Fibroblast of skin of left biceps (primary cell): ENCODE measurements at places on chromosomes 13 and 19.

DNA sequence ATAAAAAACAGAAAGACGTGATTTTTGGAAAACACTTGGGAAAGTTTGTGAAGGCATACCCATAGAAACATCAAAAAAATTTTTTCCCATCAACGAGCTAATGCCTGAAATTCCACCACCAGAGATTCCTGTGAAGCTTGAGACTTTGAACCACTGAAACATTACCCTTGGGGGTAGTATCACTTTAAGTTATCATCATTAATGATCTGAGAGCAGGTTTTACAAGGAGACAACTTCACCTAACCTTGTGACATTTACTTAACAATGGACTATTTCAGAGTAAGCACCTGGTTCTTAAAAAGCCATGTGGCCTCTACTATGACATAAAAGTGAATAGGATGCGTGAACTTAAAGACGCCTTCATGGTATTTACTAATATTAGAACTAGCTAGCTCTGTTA, 51.9 kb downstream of the DOCK9 start:
- DNase-seq: no peak

DNA sequence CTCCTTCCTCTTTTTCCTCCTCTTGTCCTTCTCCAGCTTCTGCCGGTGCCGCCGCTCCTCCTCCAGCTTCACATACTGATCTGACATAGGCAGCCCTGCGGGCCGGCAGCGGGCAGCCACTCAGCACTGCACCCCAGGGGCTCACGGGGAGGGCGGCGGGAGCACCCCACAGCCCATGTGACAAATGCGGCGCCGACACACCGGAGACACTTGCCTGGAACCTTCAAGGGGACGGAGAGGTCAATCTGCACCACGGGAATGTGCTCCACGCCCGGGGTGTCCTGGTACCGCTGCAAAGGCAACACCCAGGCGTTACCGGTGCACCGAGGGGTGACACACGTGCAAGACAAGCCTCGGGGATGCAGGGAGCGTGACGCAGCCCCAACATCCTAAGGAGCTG, 18.6 kb downstream of the IZUMO4 start:
- no peak for DNase-seq

DNA sequence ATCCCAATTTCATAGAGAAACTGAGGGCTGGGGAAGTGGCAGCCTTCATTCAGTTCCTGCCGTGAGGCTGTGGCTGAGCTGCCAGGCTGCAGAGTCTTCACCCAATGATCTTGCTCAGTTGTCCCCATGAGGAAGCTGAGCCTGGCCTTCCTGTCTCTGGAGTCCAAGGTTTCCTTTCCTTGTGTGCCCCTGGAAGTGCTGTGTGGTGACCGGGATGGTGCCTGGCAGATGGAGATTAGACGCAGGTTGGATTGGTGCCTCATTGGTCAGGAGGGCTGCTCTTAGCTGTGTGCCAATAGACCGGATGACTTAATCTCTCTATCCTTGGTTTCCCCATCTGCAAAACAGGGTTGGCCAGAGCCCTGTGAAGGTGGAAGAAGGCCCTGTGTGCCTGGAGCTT, 24.6 kb downstream of the DNM2 start:
- DNase-seq: no peak

GRCh38 chr19:44653343-44653742, 9.6 kb downstream of the PVR start:
- no peak for DNase-seq

GRCh38 chr13:105665284-105665683, 870.2 kb downstream of the EFNB2 start:
- DNase-seq: peak; percentile 51

DNA sequence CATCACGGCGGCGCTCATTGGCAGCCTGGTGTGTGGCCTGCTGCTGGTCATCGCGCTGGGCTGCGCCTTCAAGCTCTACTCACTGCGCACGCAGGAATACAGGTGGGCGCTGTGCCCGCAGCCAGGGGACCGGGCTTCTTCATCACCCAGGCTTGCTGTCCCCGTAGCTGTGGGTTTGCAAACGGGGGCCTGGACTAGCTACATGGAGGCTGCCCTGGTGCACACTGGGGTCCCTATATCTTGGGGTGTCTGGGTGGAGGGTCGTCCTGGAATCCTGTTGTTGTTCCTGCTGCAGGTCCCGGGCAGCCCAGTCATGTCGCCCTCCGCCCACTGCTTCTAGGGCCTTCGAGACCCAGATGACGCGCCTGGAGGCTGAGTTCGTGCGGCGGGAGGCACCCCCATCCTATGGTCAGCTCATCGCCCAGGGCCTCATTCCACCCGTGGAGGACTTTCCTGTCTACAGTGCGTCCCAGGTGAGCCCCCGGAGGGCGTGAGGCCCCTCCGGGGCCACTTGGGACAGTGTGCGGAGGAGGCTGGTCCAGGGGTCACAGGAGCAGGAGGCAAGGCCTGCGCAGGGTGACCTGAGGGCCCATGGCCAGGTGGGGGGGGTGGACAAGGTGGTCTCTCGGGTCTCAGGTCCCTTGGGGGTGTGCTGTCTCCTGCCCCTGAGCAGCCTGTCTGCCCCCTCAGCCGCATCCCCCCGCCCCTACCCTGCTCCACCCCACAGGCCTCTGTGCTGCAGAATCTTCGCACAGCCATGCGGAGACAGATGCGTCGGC, 12.3 kb downstream of the LRP3 start:
- DNase-seq: no peak

- no peak for DNase-seq
These were observed 1193.6 kb downstream of the UQCRFS1 start for GRCh38 chr19:28019371-28019770.

DNA sequence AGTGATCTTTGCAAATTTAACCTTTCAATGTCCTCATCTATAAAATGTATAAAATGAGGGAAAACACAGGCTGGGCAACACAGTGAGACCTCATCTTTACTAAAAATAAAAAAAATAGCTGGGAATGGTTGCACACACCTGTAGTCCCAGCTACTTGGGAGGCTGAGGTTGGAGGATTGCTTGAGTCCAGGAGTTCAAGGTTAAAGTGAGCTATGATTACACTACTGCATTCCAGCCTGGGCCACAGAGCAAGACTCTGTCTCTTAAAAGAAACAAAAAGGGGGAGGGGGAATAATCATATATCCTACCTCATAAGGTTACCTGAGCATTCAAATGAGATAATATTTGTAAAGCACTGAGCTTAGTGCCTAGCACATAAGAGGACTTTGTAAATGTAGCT, 5.8 kb downstream of the MTRF1 start:
- DNase-seq: no peak

- no peak for DNase-seq
These were observed 77.2 kb downstream of the SPACA7 start for GRCh38 chr13:112453207-112453829.
